ENCODE measurements at places on chromosomes 7 and 10.

- no peak for DNase-seq
Measured at GRCh38 chr7:147980826-147981813, 609.4 kb upstream of the C7orf33 start.

- no peak for DNase-seq
Measured at GRCh38 chr7:25557379-25557917, 329.2 kb upstream of the NPVF start.

GRCh38 chr10:84348447-84348846 lies 20.1 kb downstream of the CCSER2 start:
- DNase-seq, result no peak

GRCh38 chr10:133293810-133294119 lies 14.9 kb downstream of the TUBGCP2 start:
- DNase-seq, result no peak

- DNase-seq, result no peak
Measured at GRCh38 chr10:19209319-19209718, 160.7 kb downstream of the MALRD1 start.

DNA sequence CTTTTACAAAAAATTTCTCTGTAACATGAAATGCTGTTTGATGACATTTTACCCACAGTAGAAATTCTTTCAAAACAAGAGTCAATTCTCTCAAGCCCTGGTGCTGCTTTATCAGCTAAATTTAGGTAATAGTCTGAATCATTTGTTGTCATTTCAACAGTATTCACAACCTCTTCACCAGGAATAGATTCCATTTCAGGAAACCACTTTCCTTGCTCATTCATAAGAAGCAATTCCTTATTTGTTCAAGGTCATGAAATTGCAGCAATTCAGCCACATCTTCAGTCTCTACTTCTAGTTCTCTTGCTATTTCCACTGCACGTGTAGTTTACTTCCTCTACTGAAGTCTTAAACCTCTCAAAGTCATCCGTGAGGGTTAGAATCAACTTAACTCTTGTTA lies 14.1 kb downstream of the STAG3 start:
- no peak for DNase-seq

DNA sequence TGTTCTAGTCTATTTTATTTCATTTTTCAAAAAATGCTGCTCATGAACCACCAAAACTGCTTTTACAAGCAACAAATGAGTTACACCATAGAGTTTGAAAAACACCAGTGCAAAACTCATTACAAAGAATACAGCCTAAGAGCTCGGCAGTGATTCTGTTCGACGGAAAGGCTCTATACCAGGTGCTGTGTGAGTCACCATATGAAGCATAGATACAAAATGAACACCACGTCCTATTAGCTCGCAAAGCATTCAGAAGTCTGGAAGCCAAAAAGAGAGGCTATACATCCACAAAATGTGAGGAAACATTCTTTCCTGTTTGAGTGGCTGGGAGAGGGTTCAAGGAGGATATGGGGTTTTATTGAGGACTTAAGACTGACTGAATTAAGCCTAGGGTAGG lies 136.1 kb downstream of the ATE1 start:
- DNase-seq, result no peak

- no peak for DNase-seq
Measured at GRCh38 chr7:83663131-83663530, 14.2 kb upstream of the SEMA3E start.

DNA sequence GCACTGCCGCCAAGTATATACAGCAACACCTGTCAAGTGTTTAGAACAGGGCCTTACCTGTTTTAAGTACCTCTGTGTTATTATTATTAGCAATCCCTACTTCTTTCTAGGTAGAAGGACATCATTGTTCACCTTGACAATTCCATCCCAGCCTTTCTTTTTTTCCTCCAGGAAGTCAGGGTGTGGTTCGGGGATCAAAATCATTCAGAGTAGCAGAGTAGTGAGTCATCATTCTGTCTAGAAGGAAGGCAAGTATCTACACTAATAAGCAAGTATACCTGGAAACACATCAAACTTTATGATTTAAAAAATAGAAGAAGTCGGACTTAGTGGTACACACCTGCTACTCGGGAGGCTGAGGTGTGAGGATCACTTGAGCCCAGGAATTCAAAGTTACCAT lies 25.5 kb upstream of the CAPZA2 start:
- no peak for DNase-seq

GRCh38 chr7:142445019-142445686 lies 187.3 kb upstream of the PRSS58 start:
- peak; percentile 36 for DNase-seq

DNA sequence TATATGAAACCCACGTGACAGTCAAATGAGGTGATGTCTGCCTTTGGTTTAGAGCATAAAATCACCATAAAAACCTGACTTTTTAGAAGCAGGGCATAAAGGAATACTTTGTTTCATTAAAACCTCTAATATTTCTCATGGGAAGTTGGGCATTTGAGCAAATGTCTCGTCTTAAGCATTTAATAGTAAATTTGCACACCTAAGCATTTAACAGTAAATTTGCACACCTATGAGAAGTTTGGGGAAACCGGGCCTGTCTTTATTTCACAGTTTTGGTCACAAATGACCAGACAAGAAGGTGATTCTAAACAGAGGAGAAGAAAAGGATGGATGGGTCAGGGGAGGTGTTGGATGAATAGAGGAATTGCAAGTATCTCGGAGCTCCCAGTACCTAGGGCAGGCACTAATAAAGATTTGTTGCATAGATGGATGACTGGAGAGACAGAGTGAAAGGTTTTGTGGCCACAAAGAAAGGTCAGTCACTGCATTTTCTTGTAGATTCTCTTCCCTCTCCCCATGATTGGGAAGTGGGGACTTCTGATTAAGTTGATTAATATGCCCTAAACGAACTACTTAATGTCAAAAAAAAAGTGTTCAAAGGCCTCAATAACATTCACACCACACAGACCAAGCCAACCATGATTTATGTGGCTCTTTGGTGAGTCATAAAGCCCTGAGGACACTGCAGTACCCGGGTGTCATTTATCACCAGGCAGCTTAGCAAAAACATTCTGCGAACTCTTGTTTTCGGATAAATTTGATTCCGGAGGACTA lies 158.2 kb downstream of the SPAG6 start:
- no peak for DNase-seq

DNA sequence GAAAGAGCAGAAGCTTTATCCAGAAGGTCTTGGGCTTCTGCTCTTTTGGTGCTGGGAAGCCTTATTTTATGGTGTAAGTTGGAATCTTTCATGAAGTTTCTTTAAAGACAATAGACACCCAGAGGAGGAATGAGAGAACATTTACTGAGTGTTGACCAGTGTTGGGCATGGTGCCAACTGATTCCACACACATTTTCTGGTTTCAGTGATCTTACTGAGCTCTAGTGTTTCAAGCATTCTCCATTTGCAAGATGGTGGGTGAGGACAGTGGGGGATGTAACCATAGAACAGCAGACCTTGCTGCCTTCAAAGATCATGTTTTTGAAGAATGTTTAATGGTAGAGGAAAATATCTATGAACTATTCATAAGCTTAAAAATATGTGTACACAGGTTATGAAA lies 114.6 kb downstream of the LRMDA start:
- DNase-seq, result no peak

- DNase-seq, result no peak
Measured at GRCh38 chr10:124612611-124613498, 131.3 kb downstream of the FAM53B start.

- no peak for DNase-seq
Measured at GRCh38 chr10:49176310-49177268, 11.6 kb downstream of the TMEM273 start.

DNA sequence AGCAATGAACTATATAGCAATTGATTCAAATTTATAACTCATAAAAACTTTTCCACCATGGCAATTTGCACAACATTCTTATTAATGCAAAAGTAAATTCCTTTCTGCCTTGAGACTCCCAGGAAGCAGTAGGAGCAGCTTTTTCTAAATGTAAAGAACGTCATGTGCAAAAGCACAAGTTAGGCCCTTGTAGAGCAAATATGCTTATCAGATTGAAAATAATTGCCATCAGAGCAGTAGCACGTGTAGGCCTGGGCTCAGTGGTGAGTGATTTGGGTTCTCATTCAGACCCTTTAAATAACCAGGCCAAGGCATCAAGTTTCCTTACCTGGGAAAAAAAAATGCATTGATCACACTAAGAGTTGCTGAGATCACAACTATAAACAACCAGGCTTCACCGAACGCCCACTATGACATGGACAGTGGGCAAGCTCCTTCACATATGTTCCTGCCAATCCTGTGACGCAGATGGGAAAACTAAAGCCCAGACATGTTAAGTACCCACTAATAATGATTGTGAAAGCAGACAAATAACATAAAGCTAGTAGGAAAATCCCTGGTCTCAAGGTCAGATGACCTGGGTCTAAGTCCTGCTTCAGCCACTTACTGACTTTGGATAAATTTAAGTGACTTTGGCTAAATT lies 22.1 kb upstream of the SAR1A start:
- no peak for DNase-seq

DNA sequence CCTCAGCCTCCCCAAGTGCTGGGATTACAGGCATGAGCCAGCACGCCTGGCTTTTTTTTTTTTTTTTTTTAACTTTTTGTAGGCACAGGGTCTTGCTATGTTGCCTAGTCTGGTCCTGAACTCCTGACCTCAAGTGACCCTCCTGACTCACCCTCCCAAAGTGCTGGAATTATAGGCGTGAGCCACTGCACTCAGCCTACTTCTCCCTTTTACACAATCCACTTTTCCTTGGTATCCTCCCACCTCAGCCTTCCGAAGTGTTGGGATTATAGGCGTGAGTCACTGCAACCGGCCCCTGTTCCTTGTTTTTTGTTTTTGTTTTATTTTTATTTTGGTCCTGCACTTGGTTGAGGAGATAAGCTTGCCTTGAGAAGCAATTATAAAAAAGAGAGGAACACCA lies 75.9 kb upstream of the KMT2C start:
- no peak for DNase-seq

DNA sequence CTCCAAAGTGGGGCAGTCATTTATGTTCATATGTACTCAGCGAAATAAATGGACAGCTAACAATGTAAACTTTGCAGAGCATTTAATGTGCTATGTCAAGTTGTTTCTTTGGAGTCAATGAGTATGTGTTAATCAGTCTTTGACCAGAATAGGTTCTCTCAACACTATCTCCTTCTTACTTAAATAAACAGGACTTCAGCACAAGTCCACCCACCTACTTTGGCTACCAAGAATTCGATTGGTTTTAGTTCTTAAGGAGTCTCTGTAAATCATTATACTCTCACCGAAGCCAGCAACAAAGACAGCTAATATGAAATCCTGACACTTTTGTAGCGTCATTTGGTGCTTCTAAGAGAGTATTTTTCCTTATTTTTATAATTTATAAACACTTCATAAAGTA lies 6.9 kb downstream of the WEE2 start:
- no peak for DNase-seq

GRCh38 chr7:108136191-108136688 lies 6.1 kb upstream of the LAMB4 start:
- DNase-seq, result no peak

DNA sequence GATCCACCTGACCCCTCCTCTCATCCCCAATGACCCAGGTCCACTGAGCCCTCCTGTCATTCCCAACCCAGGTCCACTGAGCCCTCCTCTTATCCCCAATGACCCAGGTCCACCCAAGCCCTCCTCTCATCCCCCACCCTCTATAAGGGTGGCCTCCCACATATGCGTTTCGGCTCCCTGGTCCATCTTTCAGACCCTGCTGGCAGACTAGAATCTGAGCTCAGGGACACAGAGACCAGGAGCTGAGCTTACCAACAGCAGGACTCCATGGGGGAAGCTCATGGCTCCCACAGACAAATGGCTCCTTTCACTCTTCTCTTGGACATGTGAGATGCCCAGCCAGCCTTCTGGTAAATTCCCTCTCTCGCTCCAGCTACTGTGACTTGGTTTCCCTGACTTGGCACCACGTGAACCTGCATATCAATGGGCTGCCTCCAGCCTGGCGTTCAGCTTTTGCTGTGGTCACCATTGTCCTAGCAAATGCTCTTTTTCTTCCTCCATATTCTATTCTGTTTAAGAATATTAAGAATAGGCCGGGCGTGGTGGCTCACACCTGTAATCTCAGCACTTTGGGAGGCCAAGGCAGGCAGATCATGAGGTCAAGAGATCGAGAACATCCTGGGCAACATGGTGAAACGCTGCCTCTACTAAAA lies 24.8 kb upstream of the INPP5A start:
- DNase-seq, result no peak

GRCh38 chr10:48494073-48494472 lies 110.8 kb downstream of the ARHGAP22 start:
- DNase-seq, result no peak

- no peak for DNase-seq
Measured at GRCh38 chr7:28192786-28193585, 12.4 kb upstream of the JAZF1 start.

GRCh38 chr7:20958572-20958971 lies 171.9 kb upstream of the SP8 start:
- DNase-seq, result no peak

DNA sequence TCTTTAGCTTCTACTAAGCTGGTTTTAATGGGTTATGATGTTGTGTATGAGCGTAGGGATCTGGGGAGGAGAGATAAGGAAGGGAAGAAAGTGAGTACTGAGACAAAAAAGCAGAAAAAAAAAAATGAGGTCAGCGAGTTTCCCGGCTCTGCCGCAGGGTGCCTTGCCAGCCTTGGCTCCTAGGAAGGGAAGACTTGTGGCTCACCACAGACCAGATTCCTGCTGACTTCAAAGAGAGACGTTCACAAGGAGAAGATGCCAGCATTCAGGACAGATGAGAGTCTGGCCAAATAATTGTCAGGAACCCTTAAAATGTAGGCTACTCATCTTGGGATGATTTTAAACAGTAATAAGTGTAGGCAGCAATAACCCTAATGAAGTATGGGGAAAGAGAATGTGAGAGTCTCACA lies 11.4 kb upstream of the FAS start:
- no peak for DNase-seq

DNA sequence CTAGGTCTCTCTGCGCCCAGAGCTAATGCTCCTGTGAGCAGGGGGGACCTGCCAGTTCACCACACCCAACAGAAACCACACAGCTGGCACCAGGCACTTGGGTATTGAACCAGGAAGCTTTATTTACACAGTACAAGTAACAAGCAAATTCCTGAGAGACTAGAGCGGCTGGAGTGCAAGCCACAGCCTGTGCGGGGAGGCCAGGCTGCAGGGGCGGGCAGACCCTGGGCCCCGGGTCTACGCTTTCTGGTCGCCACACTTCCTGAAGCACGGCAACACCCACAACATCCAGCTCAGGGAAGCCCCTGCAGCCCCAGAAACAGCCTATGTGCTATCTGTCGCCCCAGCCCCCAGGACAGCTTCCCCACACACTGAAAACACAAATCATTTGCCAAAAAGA lies 125.0 kb downstream of the FAM53B start:
- DNase-seq, result no peak

GRCh38 chr7:50470250-50471163 lies 20.4 kb upstream of the FIGNL1 start:
- DNase-seq, result no peak

Measured in stimulated activated CD4-positive, alpha-beta T cell treated with anti-CD3 and anti-CD28 coated beads, Interleukin-4, amount 100 ng/mL, for 48 hours (primary cell).